ENCODE measurements at places on chromosomes 2 and 18. TPM values are rescaled to one million over a fixed set of nuclear protein-coding genes. Genes with fewer than 3 reads are reported as not detected.
A peak's percentile ranks its signal among the peaks of the same experiment; 100 is the strongest.

- no peak for DNase-seq
- H3K36me3 ChIP-seq: no peaks in the 10 kb centered on the region
- H3K27ac ChIP-seq: peak overlapping the region; percentile 90
- no peaks in the 10 kb centered on the region for H3K27me3 ChIP-seq
- no peaks in the 10 kb centered on the region for H3K4me1 ChIP-seq
Observed at GRCh38 chr18:62663731-62664336, 51.5 kb upstream of the PHLPP1 start.

DNA sequence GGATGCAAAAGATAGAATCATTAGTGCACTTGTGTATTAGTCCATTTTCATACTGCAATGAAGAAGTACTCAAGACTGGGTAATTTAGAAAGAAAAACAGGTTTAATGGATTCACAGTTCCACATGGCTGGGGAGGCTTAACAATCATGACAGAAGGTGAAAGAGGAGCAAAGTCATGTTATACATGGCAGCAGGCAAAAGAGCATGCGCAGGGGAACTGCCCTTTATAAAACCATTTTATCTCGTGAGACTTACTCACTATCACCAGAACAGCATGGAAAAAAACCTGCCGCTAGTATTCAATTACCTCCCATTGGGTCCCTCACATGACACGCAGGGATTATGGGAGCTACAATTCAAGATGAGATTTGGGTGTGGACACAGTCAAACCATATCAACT is 129.4 kb downstream of the SCG2 start:
- no peak for DNase-seq
- H3K4me1 ChIP-seq: no peaks in the 10 kb centered on the region
- H3K4me3 ChIP-seq: no peak overlapping the region
- no peak overlapping the region for H3K27ac ChIP-seq

Gene ATOH8
- total RNA-seq: 13.7 TPM

Gene ABCG8
- total RNA-seq: not detected

Gene UGT1A5
- total RNA-seq: not detected

Gene SLC5A7
- total RNA-seq: 0.36 TPM
